ENCODE measurements at places on chromosomes 3 and 15.

- DNase-seq, result no peak
Observed at GRCh38 chr3:188299068-188299467, 145.1 kb downstream of the LPP start.

GRCh38 chr3:160343132-160343531, 55.9 kb downstream of the IFT80 start:
- peak; percentile 52 for DNase-seq

- no peak for DNase-seq
Observed at GRCh38 chr15:66925721-66926120, 139.7 kb upstream of the SMAD3 start.

- no peak for DNase-seq
Observed at GRCh38 chr3:47024932-47025331, 45.5 kb downstream of the NBEAL2 start.

DNA sequence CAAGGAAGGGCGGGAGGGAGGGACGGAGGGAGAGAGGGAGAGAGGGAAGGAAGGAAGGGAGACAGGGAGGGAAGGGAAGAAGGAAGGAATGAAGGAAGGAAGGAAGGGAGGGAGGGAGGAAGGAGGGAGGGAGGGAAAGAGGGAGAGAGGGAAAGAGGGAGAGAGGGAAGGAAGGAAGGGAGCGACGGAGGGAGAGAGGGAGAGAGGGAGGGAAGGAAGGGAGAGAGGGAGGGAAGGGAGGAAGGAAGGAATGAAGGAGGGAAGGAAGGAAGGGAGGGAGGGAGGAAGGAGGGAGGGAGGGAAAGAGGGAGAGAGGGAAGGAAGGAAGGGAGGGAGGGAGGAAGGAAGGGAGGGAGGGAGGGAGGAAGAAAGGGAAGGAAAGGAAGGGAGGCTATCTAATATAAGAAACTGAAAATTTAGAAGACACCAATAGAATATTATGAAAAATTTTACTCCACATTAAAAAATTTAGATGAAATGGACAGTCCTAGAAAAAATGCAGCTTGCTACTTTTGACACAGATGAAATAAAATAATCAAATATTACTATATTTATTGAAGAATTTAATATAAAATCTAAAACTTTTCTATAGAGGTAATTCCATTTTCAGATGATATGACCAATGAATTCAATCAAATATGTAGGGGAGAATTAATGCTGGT, 280.3 kb upstream of the SLITRK3 start:
- no peak for DNase-seq

DNA sequence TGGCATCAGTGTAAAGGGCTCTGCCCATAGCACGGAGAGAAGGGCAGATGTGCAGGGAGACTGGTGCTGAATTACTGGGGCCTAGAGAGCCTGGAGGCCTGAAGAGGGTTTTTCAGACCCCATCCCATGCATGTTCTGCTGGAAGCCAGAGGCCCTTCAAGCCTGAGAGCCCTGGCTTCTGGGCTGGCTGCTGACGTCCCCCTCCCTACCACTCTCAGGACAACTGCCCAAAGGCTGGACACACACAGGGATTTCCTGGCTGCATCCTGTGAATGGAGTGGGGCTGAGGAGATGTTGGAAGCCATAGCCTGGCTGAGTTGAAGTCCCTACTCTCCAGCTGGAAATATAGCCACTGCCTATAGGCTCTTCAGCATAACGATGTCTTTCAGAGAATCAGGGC, 16.9 kb upstream of the DOCK3 start:
- DNase-seq, result no peak

DNA sequence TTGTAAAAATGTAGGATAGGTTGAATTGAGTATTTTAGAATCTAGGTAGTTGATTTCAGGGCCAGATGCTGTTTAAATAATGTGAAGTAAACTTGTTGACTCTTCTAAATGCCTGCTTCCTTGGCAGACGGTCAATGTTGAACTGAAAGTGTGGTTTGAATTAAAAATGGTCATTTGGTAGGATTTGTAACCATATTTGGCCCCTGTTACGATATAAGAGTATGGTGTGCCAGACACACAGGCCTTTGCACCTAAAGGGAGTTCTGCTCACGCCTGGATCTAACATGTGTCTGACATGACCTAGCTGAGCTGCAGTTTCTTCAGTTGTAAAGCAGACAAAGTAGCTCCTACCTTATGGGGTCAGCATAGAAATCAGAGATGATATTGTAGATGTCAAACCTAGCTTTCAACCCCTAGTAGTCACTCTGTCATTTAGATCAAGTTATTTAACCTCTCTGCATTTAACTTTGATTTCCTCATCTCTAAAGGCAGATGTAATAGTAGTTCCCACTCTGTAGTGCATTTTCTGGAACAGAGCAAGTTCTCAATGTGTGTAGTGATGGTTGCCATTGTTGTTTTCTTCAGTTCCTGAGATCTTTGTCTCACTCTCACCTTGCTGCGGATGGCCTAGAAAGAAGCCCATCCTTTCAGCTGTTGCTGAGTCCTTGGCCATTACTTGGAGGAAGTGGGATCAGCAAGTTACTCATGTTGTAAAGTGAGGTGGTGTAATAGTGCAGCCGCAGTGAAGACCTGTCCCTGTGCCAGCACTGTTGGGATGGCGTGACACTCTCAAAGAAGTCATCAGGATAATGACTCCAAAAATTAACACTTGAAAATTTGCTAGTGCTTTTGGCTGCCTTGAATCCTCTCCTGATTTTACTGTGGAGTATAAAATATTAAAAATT, 90.2 kb downstream of the GHSR start:
- no peak for DNase-seq

DNA sequence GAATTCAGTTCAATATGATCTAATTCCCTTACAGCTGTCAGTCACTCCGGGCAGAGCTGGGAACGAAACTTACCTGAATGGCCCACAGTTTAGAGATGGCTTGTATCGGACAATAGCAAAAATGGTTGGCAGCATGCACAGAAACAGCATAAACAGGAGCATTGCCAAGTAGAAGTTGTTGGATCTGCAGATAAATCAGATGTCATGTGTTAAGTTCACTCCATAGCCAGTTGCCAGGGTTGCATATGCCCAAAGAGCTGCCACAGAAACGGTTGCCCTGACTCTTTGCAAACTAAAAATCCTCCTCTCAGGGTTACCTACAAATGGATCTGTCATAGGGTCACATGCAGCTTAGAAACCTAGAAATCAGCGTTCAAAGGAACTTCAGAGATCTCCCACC, 15.4 kb upstream of the STARD5 start:
- no peak for DNase-seq

- no peak for DNase-seq
Observed at GRCh38 chr3:124318014-124318413, 326.1 kb upstream of the ROPN1 start.

- DNase-seq, result no peak
Observed at GRCh38 chr3:16798738-16799137, 86.0 kb upstream of the PLCL2 start.
